ENCODE measurements at places on chromosomes 4 and X. TPM values are rescaled to one million over a fixed set of nuclear protein-coding genes. Genes with fewer than 3 reads are reported as not detected.

Gene PAGE2
- not detected for total RNA-seq

Gene HELT
- total RNA-seq = not detected

Gene NIPAL1
- total RNA-seq = 0.70 TPM

Gene CD38
- 2.2 TPM for total RNA-seq

Gene G6PD
- total RNA-seq = 15.0 TPM

Gene SPANXA2
- total RNA-seq = not detected

Gene KCTD8
- total RNA-seq = 0.19 TPM

Gene NAP1L3
- total RNA-seq = 0.76 TPM

Gene HOPX
- 59.3 TPM for total RNA-seq

Gene TASL
- 0.68 TPM for total RNA-seq

Gene CHST7
- 15.1 TPM for total RNA-seq

Gene MID2
- total RNA-seq = 7.1 TPM

Gene ZGRF1
- 2.1 TPM for total RNA-seq

Gene EDA
- 12.4 TPM for total RNA-seq

Gene PDZD4
- 2.8 TPM for total RNA-seq

Gene PPP2R2C
- total RNA-seq = 12.3 TPM

Gene CXCR3
- 0.32 TPM for total RNA-seq

Gene EGF
- 13.1 TPM for total RNA-seq

Gene ARHGAP24
- total RNA-seq = 10.6 TPM

Gene HPSE
- 1.8 TPM for total RNA-seq

Gene AKAP14
- total RNA-seq = not detected

Gene GABRE
- total RNA-seq = 30.3 TPM

Gene ADH4
- total RNA-seq = not detected

Gene CPZ
- total RNA-seq = 0.41 TPM

Gene KIAA1210
- total RNA-seq = not detected

Gene NXF2B
- not detected for total RNA-seq

Gene MAMLD1
- 1.8 TPM for total RNA-seq

Gene PPP3CA
- 23.3 TPM for total RNA-seq

Data from Right ventricle myocardium inferior (tissue), 1 donor.